Muscle of leg (tissue), 16 donors: ENCODE measurements at places on chromosomes 16 and 17.

GRCh38 chr16:72137380-72138063 is 34.4 kb downstream of the PMFBP1 start:
- no peak for DNase-seq

- peak; percentile 7 for DNase-seq
Observed at GRCh38 chr17:12365805-12366204, 299.9 kb upstream of the MYOCD start.

DNA sequence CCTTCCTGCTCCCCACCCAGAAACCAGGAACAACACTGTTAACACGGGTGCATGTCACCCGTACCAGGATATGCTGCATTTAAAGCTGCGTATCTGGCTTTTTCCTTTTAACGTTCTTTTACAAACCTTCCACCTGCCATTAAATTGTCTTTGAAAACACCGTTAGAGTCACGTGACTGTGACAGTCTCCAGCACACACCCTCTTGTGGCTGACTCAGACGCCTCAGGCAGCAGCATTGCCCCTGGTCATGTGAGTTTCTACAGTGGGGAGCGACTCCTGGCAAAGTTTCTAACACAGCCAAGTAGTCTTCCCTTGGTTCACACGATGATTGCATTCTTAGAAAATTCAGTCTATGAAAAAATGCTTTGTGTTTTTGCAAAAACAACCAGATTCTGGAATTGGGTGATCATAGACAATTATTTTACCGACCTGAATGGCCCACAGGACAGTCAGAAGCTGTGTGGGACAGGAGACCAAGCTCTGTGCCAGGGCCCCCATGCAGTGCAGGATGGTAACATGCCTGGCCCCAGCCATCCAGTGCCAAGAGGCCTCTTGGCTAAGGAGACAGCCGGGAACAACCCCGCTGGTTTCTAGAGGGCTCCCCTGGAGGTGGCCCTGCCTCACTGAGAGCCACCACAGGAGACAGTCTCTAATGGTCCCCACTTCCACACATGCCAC is 199.1 kb downstream of the KATNIP start:
- no peak for DNase-seq

- DNase-seq = peak; percentile 34
Observed at GRCh38 chr16:29029168-29029994, 44.5 kb downstream of the LAT start.

DNA sequence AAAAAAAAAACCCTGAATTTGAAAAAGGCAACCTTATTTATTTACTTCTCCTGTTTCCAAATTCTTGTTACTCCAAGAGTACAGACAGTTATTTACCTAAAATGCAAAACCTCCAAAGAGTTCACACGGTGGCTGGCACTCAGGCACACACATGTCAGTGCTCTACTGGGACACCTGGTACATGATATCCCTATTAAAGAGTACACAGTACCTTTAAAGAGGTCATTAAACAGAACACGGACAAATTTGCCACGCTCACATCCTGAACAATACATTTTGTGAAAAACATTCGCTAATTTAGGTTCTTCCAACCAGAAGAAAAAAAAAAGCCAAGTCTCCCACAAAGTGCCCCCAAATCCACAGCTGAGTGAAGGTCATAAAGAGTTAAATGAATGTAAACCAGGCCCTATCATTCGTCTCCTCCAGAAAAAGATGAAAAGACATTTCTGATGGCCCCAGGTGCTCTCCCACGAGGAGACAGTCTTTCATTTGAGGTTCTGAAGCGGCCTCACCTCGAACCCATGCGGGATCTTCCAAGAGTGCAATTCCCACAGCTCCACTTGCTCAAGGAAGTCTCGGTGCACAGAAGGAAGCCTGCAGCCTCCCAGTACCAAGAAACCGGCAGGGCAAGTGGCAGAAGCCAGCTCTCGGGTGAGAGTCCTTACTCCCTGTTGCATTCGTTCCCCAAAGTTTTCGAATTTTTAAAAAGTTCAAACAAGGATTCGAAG is 993 bp downstream of the ERN1 start:
- peak; percentile 49 for DNase-seq

- DNase-seq = no peak
Observed at GRCh38 chr16:6897876-6898485, 434.7 kb upstream of the RBFOX1 start.

GRCh38 chr17:62627904-62628633 is 599 bp downstream of the MRC2 start:
- DNase-seq = peak; percentile 94

DNA sequence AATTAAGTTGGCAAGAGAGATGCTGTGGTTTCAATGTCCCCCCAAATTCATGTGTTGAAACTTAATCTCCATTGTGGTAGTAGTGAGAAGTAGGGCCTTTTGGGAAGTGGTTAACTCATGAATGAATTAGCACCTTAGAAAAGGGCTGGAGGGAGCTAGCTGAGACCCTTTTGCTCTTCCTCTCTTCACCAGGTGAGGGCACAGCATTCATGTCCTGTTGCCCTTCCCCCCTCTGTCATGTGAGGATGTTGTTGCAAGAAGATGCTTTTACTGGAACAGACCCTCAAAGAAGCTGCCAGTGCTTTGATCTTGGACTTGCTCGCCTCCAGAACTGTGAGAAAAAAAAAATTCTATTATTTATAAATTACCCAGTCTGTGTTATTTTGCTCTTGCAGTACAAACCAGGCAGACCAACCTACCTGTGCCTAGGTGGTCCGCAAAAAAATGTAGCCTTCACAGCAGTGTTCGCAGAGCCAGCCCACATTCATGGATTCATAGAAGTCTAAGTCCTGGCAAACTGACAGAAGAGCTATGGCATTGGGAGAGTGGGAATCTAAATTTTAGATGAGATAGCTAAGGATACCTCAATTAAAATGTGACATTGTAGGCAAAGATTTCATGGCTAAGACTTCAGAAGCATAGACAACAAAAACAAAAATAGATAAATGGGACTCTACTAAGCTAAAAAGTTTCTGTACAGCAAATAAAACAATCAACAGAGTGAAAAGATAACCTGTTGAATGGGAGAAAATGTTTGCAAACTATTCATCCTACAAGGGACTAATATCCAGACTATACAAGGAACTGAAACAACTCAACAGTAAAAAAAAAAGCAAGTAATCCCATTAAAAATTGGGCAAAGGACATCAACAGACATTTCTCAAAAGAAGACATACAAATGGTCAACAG is 32.0 kb upstream of the ABCA5 start:
- DNase-seq = peak; percentile 13

DNA sequence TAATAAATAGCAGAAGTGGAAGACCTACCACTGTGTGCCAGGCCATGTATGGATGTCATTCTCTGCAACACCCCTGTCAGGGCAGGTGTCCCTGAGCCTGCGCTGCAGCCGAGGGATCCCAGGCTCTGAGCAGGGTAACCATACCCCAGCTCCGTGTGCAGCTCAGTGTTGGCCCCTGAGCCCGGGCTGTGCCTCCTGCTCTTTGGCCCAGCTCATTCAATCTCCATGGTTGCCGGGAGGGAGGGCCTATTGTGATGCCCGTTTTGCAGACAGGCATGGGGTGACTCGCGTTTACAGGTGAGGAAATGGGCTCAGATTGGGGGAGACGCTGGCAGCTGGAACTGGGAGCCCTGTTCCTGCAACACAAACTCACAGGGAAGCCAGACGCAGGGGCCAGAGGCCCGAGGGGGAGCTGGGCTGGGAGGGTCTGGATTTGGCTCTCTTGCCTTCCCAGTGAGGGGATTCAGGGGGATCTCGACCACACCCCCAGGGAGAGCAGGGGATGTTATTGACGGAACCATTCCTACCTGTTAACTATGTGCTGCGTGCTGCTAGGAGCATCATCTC is 190.5 kb downstream of the IRF8 start:
- no peak for DNase-seq

DNA sequence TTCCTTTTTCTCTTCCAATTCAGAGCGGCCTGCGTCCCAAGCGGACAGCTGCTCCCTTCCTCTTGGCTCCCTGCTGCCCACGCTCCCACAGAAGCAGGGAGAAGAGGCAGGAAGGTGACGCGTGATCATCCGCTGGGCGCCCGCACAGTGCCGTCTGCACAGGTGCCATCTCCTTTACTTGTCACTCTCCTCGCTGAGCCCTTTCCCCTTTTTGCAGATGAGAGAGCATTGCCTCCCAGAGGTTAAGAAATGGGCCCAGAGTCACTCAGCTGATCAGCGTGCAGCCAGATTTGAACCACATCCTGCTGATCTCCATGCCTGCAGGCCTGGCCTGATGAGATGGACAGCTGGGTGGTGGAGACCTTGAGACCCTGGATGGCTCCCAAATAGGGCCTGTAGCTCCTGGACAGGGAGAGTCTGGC is 299.8 kb downstream of the SEC14L1 start:
- DNase-seq = peak; percentile 79

DNA sequence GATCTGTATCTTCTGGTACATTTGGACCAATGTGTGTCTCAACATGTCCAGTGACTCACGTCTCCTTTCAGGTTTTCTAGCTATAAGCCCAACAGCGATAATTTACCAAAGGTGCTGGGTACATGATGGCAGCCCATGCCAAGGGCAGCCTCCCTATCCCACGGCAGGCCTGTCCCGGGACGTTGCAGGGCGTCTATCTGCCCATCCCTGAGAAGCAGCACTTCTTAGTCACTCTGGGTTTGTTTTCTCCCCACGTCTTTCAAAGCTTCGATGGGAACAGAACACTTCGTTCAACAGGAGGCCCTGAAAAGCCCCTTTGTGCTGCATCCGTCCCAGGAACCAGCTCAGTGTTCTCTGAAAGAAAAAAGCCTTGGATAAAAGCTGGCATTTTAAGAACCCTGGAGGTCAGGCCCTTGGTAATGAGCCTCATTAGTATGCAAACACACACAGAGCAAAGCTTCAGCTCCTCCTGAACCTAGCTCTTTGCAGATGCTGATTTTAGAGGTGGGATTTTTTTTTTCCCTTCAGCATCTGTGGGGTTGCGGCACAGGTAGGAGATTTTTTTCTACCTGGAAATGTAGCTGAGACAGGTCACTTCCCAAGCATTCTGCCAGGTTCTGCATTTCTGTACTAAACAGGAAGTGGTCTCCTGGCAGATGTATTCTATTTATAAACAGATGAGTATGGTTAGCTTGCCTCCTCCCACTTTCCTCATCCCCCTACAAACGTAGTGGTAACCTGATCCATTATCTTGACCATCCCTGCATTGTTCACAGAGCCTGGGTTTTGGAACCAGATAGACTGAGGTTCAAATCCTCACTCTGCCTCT is 17.5 kb upstream of the MT4 start:
- DNase-seq = peak; percentile 22
